ENCODE measurements at places on chromosomes 5 and 9. TPM values are rescaled to one million over a fixed set of nuclear protein-coding genes. Genes with fewer than 3 reads are reported as not detected.

Gene PCDHB14
- not detected for total RNA-seq

Gene PSIP1
- total RNA-seq, result 86.3 TPM

Gene DCTN4
- total RNA-seq, result 37.0 TPM

Gene NOXA1
- 0.66 TPM for total RNA-seq

Gene SPINK6
- total RNA-seq, result not detected

- no peak for DNase-seq
Observed at GRCh38 chr9:133926165-133926856, 65.8 kb downstream of the VAV2 start.

DNA sequence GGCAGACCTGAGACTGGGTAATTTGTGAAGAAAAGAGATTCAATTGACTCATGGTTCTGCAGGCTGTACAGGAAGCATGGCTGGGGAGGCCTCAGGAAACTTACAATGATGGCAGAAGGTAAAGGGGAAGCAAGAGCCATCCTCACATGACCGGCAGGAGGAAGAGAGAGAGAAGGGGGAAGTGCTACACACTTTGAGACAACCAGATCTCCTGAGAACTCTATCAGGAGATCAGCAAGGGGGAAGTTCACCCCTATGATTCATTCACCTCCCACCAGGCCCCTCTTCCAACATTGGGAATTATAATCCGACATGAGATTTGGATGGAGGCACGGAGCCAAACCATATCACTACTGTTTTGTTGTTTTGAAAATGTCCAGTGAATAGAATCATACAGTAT is 110.2 kb downstream of the DAPK1 start:
- no peak for DNase-seq

DNA sequence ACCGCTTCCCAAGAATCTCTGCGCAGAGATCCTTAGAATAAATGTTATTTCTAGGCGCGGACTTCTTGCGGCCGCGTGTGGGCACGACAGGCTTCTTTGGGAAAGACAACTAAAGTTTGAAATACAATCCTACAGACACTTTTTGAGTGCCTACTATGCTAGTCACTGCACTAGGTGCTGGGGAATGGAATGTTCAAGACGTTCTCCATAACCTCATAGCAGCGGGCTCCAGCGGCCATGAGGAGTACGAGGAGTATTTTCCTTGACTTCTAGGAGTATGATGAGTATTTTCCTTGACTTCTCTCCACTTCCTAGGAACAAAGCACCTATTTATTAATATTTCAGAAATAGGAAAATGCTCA is 636 bp upstream of the PWWP2A start:
- DNase-seq, result no peak

GRCh38 chr9:108134486-108135128 is 645.0 kb upstream of the KLF4 start:
- DNase-seq, result no peak

GRCh38 chr5:155189981-155190380 is 176.4 kb downstream of the KIF4B start:
- DNase-seq, result no peak

GRCh38 chr9:90025816-90026215 is 421.0 kb downstream of the GADD45G start:
- no peak for DNase-seq

DNA sequence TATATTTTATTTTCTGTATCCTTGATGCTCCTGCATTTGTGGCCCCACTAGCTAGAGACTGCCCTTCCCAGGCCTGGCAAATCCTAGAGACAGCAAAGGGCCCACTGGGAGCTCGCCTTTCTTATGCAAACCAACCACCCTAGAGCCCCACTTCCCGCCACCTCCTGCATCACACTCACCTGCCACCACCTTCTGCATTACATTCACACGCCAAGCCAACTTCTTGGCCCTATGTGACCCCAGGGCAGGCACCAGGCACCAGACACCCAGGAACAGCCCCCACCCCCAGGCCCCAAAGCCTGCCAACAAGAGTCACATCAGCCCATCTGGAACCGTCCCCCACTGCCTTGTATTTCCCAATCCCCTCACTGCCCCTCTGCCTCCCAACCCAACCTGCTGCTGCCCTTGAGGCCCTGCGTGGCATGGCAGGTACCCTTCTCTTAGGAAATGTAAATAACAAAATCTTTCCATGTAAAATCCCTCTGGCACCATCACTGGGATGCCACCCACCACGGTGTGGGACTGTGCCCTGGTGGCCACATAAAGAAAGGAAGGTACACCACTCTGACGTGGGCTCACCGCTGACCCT is 22.0 kb downstream of the ROR2 start:
- no peak for DNase-seq

DNA sequence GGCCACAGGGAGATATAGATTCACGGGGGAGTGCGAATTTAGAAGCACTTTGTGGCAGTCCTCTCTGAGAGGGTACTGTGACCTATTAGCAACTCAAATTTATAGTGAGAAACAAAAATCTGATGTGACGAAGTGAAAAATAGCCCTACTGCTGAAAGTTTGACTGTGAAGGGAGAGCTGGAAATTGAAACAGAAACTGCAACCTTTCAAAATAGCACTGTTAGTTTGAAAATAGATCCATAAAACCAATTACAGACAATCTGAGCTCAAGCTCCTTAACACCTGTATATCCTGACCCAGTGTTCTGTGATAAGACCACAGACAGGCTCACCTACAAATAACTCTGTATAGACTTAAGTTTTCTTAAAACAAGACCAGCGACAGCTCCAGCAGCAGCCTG is 420.1 kb downstream of the IRX1 start:
- no peak for DNase-seq

DNA sequence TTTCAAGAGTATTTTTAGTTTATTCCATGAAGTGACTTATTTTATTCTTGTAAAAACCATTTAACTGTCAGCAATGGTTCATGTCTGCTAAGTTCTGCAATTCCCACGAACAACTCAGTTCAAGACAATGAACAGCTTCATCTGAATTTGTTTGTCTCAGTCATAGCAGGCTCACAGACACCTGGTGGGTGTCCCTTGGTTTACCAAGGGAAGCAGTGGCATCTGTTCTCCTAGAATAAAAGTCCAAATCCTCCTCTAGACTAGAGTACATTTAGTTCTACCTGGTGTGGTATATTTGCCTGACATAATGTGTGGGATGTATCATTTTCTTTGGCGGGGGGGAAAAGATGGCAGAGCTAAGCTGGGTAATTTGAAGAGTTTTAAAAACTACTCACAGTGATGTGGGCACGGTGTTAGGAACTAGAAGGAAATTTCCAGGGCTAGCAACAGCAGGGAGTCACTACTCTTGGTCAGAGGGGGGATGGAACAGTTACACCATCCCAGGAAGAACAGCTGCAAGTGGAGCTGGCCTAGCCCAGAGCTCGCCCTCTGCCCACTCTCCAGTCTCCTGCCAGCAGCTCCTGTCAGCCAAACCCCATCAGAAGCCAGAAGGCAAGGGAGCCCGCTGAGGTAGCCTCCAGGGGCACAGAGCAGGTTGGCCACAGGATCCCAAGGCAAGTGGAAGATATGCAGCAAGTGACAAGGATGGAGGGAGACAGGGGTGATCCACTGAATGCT is 100.3 kb downstream of the PJA2 start:
- no peak for DNase-seq

DNA sequence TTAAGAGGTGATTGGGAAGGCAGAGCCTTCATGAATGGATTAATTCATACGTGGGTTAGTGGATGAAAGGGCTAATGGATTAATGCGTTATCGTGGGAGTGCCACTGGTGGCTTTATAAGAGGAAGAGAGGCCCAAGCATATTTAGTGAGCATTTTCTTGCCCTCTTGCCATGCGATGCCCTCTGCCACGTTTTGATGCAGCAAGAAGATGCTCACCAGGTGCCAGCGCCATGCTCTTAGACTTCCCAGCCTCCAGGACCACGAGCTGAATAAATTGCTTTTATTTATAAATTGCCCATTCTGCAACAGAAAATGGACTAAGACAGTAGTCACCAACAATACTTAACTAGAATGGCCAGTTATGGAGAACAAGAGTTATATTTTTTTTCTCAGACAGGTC is 24.2 kb downstream of the DAPK1 start:
- no peak for DNase-seq

- DNase-seq, result no peak
Observed at GRCh38 chr5:125100342-125100741, 353.9 kb upstream of the ZNF608 start.

- no peak for DNase-seq
Observed at GRCh38 chr5:109908366-109908765, 218.6 kb downstream of the MAN2A1 start.

DNA sequence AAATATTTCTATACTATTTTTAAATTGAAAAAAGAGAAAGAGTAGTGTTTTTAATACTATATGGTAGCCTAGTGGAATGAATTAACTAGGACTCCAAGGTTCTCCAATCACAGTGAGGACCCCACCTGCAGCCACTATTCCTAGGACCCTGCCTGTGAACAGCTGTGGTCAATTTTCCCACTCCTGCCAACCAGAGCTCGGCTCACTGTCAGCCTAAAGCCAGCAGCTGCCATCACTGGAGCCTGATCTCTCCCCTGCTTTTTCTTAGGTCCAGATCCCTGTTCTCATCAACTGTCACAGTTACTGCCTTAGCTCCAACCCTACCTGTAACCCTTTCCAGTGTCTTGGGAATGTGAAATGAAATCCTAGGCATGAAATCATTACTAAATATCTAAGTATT is 25.3 kb downstream of the ARSB start:
- DNase-seq, result no peak

GRCh38 chr9:134570711-134571325 is 70.8 kb upstream of the COL5A1 start:
- DNase-seq, result no peak

- DNase-seq, result no peak
Observed at GRCh38 chr5:144028058-144028457, 142.4 kb downstream of the YIPF5 start.

- no peak for DNase-seq
Observed at GRCh38 chr9:121326130-121326838, 43.8 kb downstream of the STOM start.

DNA sequence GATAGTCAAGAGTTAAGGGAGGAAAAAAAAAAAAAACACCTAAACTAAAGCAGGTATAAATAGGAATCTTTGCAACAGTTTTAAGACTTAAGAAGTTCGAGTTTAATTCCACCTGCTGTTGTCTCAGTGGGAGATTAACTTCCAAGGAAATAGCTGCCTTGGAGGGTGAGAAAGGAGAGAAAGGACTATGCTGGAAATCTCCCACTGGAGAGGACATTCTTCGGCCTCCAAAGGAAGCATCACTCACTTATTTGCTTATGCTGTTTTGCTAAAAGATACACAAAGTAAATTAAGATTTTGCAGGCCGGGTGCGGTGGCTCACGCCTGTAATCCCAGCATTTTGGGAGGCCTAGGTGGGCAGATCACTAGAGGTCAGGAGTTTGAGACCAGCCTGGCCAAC is 317.9 kb upstream of the MPDZ start:
- DNase-seq, result no peak
